SK-N-SH (cell line): ENCODE measurements at places on chromosomes 13 and 19.

DNA sequence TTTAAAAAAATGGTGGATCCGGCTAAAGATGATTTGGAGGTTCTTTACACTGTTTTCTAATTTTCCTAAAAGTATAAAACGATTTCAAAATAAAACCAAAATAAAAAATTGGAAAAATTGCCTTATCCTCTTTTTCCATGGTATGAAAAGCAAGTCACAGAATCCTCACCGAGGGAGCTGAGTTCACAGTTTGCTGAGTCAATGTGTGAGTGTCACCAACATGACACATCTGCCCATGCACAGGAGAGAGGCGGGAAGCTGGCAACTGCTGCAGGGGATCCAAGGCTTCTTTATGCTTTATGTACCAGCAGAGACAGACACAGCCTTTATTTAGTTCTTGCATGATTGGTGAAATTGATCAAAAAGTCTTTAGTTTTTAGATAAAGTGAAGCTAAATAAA lies 157.8 kb downstream of the TNFSF13B start:
- DNase-seq, result no peak

- DNase-seq, result peak; percentile 81
Measured at GRCh38 chr19:4776436-4777211, 14.9 kb upstream of the FEM1A start.

DNA sequence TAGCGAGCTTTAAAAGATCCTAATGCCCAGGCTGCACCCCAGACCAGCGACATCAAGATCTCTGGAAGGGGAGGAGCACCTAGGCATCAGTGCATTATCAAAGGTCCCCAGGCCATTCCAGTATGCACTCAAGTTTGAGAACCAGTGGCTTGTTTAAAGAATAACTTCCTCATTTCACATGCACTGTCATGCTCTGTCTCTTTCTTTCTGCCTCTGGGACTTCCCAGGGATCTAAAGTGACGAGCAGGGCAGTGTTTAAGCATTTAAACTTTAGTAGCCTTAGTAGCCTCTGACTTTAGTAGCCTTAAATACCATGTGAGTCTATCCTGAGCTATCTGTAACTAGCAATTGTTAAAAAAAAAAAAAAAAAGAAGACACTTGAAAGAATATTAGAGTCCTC lies 8.9 kb upstream of the FARP1 start:
- DNase-seq, result no peak

- no peak for DNase-seq
Measured at GRCh38 chr13:77741597-77741972, 44.1 kb downstream of the SLAIN1 start.

DNA sequence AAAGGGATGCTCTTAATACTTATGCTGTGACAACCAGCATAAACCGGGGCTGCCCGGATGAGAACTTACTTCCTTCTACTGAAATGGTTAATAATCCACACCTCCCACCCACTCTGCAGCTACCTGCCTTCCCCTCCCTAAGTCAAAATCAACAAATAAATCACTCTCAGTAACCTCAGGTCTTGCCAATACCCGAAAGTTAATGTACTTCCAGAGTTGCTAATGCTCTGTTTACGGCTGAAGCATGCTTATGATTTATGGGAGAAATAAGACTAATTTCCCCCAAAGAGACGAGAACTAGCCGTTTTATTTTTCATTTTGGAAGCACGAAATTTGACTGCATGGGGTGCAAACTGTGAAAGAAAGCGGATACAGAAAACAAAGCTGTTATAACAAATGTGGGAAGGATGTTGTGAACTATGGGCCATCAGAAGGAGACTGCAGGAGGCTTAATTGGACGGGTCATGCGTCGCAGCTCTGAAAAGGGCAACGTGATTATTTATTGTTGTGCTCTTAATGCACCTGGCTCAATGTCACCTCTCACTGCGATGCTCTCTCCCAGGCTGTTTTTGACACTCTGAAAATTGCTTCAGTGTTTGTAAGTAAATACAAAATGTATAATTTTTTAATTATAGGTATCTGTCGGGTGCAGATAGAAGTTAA lies 114.0 kb upstream of the SLC7A1 start:
- DNase-seq, result no peak

DNA sequence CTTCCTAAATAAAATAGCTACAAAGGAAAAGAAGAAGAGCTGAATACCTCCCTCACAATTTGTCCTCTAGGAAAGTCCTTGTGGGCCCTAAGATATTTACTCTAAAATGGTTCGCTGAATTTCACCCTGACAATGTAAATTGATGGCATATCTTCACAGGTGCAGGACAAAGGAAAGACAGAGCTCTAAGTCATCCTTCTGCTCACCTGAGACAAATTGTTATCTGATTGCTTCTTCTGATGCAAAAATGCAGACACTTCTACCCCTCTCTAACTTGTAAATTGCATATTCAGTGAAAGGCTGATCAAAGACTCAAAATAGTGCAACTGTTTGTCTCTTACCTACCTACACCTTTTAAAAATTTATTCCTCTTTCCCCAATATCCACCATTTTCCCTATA lies 747.2 kb upstream of the PRR20A start:
- no peak for DNase-seq

DNA sequence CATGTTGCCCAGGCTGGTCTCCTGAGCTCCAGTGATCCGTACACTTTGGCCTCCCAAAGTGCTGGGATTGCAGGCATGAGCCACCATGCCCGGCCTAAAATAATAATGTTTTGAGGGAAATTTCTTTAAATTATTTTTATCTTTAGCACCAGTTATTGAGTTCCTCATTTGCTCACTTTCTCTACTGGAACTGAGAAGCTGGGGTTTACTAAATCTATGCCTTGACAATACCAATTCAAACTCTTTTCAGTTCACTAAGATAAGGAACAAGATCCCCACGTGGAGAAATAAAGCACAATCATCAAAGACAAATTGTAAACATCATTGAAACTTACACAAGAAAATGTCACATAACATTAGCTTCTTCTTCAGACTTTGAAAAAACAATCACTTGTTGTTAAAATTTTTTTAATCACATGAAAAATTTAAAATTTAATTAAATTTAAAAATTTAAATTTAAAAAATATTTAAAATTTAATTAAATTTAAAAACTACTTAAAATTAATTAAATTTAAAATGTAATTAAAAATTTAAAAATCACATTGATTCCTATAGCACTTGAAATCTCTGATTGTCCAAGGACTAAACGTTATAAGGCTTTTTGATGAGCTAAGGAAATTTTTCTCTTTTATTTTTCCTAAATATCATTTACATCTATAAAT lies 25.2 kb upstream of the XPO4 start:
- no peak for DNase-seq

- DNase-seq, result peak; percentile 30
Measured at GRCh38 chr13:52804202-52804641, 44.2 kb downstream of the PCDH8 start.

GRCh38 chr19:31013384-31014020 lies 335.7 kb downstream of the TSHZ3 start:
- DNase-seq, result no peak

- DNase-seq, result no peak
Measured at GRCh38 chr13:106493533-106494220, 41.8 kb downstream of the EFNB2 start.

- no peak for DNase-seq
Measured at GRCh38 chr19:12270854-12271253, 23.8 kb downstream of the ZNF44 start.

- peak; percentile 95 for DNase-seq
Measured at GRCh38 chr19:46000491-46001246, 5.4 kb downstream of the CCDC61 start.

DNA sequence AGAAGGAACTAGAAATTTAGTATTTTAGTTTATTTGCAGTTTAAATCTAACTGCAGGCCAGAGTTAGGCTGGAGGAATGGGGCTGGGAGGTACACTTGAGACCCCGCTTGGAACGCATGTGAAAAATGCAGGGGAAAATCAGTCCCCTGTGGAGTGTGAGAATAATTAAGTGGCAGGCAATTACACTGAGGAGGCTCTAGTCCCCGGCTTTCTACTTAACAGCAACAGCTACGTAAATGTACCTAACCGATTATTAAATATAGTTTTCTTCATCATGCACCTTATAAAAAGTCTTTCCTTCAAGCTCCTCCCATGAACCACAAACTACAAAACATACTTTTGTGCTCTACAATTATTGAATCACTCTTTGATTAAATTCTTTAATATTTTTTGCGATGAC lies 804 bp downstream of the ZNF708 start:
- DNase-seq, result peak; percentile 26

DNA sequence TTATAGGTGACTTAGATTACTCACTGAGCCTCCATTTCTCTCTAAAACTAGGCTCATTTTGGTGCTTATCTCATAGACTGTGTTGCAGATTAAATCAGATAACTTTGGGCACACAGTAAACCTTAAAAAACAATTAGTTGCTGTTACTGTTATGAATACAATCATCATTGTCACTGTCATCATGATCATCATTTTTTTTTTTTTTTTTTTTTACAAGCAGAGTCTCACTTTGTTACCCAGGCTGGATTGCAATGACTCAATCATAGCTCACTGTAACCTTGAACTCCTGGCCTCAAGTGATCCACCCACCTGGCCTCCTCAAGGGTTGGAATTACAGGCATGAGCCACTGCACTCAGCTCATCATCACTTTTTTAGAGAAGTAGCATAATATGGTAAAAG lies 60.0 kb downstream of the VWA8 start:
- no peak for DNase-seq

GRCh38 chr13:28568286-28568685 lies 73.4 kb upstream of the FLT1 start:
- DNase-seq, result peak; percentile 46

- DNase-seq, result no peak
Measured at GRCh38 chr19:11247391-11247790, 8.0 kb downstream of the ANGPTL8 start.

GRCh38 chr13:27011661-27012060 lies 159.9 kb downstream of the USP12 start:
- DNase-seq, result no peak

DNA sequence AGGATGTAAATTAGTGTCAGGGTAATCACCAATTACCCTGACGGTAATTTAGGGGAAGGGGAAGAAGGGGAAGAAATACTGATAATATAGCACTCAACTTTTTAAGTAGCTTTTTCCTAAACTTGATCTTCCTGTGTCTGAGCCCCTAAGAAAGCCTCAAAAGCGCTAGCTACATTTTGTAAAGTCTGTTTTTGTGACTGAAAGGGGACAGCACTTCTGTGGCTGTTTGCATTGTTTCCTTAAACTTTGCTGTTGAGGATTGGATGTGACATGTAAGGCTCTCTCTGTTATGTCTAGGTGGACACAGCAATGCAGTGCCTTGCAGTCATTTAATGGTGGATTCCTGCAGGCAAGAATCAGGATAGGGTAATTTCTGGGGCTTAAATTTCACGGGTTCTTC lies 42.8 kb downstream of the SPATA13 start:
- DNase-seq, result no peak

DNA sequence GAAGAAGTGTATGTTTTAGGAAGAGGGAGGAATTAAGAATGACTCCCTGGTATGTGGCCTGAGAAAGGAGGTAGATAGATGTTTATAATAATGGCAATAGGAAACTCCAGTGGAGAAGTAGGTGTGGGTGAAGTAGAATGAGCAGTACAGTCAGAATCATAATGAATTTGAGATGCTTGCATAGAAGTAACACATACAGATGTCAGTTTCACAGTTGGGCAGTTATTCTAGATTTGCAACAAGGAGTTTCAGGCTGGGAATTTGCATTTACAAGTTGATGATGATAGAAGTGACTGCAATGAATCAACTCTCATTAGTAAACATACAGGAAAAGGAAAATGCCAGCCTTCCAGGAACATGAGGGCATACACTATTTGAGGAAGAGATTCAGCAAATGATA lies 149.0 kb downstream of the SLITRK1 start:
- DNase-seq, result no peak

- DNase-seq, result no peak
Measured at GRCh38 chr13:101575581-101575980, 123.1 kb downstream of the ITGBL1 start.

DNA sequence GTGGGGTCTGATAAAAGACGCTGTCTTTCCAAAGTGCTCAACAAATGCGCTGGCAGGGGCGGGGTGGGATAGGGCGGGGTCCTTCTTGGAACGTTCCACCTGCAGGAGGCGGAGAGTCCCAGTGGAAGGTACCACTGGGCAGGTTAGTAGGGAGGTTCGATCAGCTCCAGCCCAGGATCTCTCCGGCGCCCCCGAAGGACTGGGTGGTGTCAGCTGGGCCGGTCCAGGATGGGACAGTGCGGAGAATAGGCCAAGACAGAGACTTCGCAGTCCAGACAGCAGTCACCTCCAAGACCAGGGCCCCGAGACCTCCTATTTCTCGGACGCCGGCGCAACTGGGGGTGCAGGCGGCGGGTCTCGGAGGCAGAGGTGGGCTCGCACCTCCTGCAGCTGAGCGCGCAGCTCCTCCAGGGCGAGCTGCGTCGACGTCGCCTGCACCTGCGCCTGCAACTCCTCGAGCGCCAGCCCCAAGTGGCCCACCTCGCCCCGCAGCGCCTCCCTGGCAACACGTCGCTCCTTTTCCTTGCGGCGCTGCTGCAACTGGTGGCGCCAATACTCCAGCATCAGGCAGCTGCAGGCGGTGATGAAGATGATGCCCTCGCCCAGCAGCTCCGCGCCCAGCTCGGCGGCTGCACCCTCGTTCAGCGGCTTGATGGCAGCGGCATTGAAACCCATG lies 21.6 kb downstream of the VASP start:
- no peak for DNase-seq

- no peak for DNase-seq
Measured at GRCh38 chr19:7769171-7769570, 6.1 kb downstream of the CLEC4M start.

- DNase-seq, result no peak
Measured at GRCh38 chr19:57165846-57166245, 1.4 kb downstream of the DUXA start.

- DNase-seq, result no peak
Measured at GRCh38 chr19:19133985-19134384, 4.3 kb downstream of the TMEM161A start.

- DNase-seq, result no peak
Measured at GRCh38 chr13:24684600-24684998, 4.4 kb downstream of the ATP12A start.

- no peak for DNase-seq
Measured at GRCh38 chr13:63643543-63643942, 2227.9 kb upstream of the PCDH20 start.

GRCh38 chr19:51226067-51226466 lies 1.2 kb downstream of the CD33 start:
- no peak for DNase-seq

GRCh38 chr19:42129399-42130253 lies 2.6 kb downstream of the POU2F2 start:
- DNase-seq, result peak; percentile 84

DNA sequence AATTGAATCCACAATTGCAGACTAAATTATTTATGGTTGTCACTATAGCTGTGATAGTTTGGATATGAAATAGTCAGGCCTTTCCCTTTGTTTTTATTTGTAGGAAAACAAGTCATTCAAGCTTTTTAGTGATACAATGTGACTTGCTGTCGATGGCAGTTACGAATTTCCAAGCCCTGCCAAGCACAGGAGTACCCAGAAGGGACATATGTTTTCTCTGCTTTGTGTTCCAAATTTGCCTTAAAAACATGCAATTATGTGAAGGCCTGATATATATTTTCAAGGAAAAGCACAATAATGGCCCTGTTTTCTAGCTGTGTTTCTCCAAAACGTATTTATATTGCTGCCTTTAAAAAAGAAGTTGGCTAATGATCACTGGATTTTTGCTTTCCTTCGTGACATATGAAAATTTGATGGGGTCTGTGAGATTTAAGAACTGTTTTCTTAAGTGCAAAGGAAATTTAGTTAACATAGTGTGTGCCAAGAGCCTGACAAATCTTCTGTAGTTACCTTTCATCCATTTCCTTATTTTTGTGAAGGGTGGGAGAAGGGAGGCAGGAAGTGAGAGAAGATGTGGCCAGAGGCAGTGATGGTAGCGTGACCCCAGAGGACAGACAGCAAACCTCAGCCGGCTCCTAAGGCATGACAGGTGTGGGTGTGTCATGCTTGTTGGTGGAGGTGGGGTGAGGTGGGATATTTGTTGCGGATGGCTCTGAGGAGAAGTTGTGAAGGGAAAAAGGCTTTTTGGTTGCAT lies 79.6 kb downstream of the TEX26 start:
- DNase-seq, result no peak
